ENCODE measurements at places on chromosomes 5 and 9.

DNA sequence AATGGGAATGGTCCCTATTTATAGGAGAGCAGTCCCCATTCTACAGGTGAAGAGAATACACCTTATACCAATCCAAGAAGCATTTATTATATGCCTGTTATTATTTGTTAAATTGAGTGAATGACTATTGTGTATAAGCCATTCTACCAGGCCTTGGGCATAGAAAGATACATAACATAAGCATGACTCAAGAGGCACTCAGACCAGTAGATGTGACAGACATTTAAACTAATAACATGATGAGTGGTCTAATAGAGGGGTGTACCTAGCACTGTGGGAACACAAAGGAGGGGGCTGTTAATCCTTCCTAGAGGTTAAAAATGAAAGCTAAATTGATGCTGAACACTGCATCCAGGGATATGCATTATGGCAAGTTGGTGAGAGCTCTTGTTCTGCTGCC, 145.0 kb upstream of the TNC start:
- DNase-seq: no peak

- DNase-seq: no peak
These were observed 54.6 kb downstream of the TSSK1B start for GRCh38 chr5:113379936-113380806.

DNA sequence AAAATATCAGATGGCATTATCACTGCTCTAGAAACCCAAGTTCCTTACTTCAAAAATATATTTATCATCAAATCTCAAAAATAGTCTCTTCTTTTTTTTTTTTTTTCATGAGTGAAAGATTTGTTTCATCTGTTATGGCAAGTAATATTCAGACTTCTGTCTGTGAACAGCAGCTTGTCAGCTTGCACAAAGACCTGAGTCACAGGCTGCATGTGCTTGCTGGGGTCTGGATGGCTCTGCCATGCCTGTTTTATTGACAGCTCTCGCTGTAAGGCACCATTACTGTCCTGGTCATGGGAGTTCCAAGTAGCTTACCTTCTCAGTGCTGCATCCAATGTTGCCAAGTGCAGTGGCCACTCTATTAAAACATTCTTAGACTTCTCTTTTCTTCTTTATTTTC, 456.4 kb downstream of the GADD45G start:
- no peak for DNase-seq

- DNase-seq: no peak
These were observed 513.1 kb downstream of the PDE4D start for GRCh38 chr5:59380350-59380951.

DNA sequence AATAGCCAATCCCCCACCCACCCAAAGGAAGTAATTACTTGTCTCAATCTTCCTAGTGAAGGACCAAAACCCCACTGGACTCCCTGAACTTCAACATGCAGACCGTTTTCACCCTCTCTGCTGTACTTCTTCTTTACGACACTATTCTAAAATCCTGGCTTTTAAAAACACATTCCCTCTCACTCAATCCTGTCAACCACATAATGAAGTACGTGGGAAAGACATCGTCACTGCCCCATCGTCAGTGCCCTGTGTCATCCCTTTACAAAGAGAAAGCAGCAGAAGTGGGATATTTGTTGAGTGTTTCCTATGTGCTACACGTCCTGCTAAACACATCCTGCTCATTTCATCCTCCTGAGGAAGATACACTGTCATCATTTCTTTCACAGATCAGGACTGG, 54.2 kb downstream of the MAPKAP1 start:
- no peak for DNase-seq

- no peak for DNase-seq
These were observed 82.7 kb downstream of the DOCK8 start for GRCh38 chr9:297104-297972.

GRCh38 chr9:103714992-103715391, 379.1 kb upstream of the SMC2 start:
- DNase-seq: no peak

DNA sequence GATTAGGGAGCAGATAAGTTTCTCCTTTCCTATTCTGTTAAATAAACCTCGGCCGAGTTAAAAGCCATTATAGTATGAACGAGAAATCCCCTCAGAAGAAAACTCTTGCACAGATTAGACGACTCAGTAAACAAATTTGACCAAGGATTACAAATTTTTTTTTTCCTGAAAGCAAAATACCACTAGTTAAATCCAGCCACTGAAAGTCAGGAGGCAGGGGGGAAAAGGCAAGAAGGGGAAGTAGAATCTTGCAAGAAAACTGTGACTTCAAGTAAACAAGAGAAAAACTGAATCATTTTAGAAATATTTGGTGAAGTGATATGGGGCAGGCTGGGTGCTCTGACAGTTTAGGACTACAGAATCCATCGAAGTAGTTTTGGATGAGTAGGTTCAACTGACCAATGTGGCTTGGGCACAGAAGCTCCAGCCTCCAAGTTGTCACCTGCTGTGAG, 251.0 kb downstream of the DENND1A start:
- DNase-seq: no peak

DNA sequence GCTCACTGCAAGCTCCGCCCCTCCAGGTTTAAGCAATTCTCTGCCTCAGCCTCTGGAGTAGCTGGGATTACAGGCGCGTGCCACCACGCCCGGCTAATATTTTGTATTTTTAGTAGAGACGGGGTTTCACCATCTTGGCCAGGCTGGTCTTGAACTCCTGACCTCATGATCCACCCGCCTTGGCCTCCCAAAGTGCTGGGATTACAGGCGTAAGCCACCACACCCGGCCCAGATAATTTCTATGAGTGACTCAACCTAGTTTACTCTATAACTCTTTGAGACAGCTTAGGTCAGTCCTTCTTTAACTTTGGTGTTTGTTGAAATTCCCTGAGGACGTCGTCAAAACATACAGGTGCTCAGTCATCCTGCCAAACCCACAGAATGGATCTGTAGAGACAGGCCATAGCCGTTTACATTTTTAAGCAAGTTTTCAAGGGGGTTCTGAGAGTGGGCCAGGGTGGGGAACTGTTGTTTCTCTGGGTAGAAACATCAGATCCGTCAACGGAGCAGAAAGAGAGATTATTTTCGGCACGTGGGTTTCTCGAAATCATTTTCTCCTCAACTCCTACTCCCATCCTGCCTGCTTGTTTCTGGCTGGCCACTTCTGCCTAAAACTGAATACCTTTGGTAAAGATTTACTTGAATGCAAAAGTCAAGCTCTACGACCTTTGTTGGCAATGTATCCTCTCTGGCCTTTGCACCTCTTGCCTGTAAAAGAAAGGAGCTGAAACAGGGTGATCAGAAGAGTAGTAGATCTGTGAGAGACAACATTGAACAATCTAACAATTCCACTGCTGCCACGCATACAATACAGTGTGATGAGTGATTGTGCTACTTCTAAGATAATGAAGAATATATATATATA, 6.0 kb upstream of the BOD1 start:
- no peak for DNase-seq

DNA sequence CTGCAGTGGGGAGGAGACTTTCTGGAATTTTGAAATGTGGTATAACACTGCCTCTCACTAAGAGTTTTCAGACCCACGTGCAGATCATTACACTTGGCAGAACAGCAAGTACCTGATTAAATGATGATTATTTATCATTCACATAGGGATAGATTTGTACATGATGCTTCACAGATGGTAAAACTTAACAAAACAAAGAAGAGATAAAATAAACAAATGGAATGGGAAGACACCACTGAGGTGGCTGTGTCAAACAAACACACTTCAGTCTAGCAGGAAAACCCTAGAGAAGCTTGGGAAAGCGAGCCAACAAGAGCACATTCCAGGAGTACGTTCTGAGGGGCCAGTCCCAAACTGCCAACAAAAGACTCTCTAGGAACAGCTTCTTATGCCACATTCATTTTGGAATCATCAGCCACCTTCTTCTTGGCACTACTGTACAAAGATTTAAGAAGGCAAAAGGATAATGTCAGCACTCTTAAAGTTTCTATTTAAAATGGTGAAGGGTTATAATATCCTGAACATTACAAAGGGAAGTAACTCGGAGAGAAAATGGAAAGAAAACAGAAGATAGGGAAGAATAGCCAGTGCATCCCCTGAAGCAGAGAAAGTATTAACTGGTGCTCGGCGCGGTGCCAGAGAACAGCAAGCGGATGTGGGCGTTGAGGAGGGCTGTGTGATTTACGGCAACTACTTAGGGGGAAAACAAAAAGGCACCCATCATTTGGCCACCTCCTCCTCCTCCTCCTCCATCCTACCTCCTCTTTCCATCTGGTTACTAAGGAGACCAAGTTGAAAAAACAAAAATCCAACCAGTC, 1.6 kb downstream of the MED27 start:
- DNase-seq: no peak

DNA sequence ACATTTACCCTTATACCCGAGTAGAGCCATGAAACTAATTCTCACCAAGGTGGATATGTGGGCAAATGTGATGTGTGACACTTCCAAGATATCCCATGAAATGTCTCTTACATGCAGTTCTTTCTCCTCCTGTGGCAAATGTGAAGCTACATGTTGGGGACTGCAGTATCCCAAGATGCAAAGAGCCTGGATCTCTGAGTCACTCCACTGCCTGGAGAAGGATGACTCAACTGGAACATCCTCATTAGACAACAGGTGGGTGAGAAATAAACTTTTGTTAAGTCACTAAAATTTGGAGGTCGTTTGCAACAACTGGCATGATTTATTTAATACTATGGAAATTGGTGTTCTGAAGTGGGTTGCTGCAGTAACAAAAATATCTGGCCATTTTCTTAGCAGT, 36.5 kb upstream of the TENT4A start:
- no peak for DNase-seq

- DNase-seq: no peak
These were observed 38.7 kb upstream of the CDKN2AIPNL start for GRCh38 chr5:134450374-134450773.

- peak; percentile 67 for DNase-seq
These were observed 597.9 kb upstream of the SGCD start for GRCh38 chr5:155728857-155729683.

GRCh38 chr5:73367650-73368049, 80.9 kb downstream of the FOXD1 start:
- DNase-seq: no peak

DNA sequence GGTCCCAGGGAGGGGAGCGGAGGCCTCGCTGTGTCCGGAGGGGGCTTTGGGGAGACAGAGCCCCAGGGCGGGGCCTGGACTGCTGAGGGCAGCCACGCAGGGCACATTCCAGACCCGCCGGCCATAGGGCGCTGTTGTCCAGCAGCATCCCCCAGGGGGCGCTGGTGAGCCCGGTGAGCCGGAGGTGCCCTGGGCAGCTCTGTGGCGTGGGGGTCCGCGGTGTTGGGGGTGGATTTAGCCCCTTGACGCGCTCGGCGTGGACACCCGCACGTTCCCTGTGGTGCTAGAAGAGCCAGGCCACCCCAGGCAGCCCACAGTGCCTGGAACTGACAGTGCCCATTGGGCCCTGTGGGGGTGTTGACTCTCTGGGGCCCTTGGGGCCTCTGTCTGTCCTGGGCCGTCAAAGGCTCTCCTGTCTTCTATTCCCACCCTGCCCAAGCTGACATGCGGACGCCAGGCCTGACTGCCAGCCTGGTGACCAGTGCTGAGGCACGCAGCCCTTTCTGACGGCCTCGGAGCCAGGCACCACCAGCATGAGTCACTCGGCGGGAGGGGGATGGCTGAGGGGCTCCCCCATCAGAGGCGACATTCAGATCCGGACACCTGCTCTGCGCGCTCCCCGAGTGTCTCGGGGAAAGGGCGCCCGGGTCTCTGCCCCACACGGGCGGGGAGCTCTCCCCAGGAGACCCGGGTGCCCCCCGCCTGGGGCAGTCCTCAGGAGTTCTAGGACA, 23.9 kb downstream of the TPPP start:
- no peak for DNase-seq

DNA sequence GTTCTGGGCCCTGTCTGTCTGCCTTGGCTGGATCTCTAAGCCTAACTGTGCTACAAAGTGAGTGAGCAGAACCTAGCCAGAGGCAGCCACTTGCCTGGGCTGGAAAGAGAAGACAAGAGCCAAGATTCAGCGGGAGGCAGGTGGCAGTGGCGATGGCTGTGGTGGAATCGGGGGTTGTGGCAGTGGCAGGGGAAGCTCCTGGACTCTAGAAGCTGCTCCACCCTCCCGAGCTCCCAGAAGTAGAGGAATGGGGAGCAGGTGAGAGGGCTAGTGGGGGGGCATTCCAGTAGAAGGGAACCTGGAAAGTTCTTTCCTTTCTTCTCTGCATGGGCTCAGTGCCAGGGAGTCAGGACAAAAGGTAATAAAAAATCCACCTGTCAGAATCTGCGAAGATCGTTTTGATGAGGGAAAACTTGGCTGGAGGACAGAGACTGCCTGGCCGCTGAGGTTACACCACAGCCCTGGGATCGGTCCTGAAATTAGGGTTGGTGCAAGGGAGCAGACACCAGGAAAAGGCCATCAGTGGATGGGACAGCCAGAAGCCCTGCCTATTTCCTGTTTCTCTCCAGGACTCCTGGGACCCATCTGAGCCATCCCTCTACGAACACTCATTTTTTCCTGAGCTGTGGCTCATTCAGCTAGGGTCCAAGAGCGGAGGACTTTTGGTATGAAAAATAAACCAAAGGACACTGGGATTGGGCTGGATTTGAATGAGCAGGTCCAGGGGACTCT, 1.6 kb downstream of the CRAT start:
- DNase-seq: no peak

DNA sequence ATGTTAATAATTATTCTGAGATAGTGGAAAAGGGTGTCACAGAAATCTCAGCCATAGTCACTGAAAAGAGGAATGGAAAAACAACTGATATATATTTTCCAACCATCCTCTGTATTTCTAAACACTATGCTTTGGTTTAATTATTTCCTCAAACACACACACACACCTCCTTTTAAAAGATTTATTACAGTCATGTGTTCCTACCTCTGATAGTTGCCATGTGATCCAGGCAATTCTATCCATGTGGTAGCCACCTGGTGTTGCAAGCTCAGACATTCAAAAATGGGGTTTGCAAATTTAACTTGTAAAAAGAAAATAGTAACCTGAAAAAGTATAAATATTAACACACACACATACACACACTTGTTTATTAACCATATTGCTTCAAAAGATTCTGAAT, 40.0 kb upstream of the CCNG1 start:
- no peak for DNase-seq

- DNase-seq: no peak
These were observed 30.0 kb upstream of the SH3RF2 start for GRCh38 chr5:145906401-145906800.

DNA sequence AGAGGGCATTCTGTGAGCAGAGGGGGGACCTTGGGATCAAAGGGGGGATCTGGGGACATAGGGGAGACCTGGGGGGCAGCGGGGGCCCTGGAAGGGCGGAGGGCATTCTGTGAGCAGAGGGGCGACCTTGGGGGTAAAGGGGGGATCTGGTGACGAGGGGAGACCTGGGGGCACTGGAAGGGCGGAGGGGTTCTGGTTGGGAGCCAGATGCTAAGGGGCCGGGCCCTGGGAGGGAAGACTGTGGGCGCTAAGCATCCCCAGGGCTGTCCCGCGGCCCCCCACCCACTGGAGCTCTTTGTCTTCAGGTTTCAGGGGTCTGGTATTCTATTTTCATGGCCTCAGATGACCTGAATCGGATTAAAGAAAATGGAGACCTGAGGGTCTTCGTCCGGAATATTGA, 748 bp downstream of the LCN9 start:
- no peak for DNase-seq
